GM13977 (cell line): ENCODE measurements at places on chromosomes 4 and X.
A peak's percentile ranks its signal among the peaks of the same experiment; 100 is the strongest.

DNA sequence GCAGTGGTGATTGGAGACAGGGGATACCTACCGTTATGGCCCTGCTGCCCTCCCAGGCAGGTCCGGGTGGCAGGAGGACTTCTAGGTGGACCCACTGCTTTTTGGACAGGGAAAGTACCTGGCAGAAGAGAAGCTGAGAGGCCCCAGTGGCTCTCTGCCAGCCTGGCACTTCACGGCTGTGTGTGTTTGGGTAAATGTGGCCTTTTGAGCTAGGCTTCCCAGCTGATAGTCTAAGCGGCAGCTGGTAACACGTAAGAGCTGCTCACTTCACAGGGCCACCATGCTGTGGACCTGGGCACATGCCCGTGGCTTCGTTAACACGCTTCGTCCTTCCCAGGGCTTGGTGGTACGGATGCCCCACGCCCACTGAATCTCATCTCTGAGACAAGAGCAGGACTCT is 92.0 kb upstream of the CLCN4 start:
- DNase-seq, result no peak

DNA sequence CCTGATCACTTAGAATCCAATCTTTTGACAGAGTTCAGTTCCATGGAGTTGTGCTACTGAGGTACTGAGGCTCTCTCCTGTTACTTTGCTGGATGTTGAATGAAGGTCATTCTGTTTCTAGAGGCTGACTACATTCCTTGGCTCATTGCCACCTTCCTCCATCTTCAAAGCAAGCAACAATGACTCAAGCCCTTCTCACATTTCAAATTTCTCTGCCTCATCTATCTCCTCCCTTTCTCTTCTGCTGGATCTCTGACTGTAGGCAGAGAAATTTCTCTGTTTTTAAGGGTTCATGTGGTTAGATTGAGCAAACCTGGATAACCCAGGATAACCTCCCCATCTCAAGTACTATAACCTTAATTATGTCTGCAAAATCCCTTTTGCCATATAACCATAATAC is 775.4 kb downstream of the STPG2 start:
- DNase-seq, result no peak

- peak; percentile 41 for DNase-seq
Observed at GRCh38 chr4:121307445-121308327, 73.1 kb downstream of the QRFPR start.

DNA sequence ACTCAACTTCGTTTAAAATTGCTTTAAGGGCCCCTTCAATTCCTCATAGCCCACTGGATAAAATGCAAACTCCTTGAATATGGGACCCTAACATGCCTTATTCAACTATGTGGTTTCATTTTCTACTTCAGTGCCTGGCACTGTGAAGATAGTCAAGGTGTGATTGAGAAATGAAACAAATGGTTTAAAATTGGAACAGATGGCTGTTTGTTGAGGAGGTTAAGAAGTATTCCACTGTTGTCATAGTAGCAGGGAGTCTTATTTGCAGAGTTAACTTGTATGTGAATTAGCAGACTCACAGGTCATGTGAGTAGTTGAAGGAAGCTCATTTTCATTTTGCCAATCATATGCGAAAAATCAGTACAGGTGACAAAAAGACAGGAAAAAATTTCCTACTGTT is 593.3 kb downstream of the KCTD8 start:
- no peak for DNase-seq

GRCh38 chr4:52889354-52889753 is 27.2 kb downstream of the RASL11B start:
- no peak for DNase-seq

GRCh38 chr4:170230242-170230641 is 140.5 kb upstream of the AADAT start:
- DNase-seq, result no peak

GRCh38 chrX:152819732-152820131 is 10.8 kb downstream of the CETN2 start:
- no peak for DNase-seq

DNA sequence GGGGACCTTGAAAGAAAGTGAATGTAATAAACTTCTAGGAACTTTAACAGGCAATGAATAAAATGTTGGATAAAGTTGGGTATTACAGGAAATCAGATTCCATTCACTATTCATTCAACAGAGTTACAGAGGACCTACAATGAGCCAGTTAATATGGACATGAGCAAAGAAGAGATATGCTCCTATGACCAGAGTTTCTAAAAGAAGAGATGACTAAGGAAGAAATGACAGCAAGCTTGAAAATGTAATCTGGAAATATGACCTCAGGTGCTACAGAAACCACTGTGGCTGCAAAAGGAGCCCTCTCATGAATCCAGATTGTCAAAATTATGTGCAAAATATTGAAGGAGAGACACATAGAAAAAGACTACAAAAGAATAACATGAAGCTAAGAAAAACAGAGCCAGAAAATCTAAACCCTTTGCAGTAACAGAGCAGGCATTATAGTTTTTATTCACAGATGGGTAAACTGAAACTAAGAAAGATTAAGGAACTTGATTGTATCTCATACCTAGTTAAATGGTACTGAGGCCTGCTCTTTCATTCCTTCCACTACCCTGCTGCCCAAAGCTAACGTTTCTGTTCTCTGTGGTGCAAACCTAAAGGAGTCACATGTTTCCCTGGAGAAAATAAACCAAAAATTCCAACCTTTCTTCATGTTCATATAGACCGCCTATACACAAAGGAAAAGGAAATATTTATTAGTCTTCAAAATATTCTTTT is 378.3 kb downstream of the GBA3 start:
- no peak for DNase-seq

DNA sequence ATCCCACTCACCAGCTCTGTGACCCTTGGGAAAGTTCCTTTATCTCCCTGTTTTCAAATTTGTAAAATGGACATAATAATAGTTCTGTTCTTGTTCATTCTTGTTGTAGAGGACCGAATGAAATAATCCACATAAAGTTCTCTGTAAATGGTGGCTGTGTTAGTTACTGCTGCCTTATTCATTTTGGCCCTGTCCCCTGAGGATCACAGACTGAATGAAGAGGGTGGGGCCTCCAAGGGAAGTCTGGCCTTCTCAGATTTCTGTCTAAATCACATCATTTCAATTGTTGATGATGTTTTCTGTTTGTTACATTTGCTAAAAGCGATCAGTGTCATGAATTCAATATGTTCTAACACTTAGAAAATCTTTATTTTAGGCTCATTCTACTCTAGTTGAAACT is 117.9 kb downstream of the PPEF1 start:
- no peak for DNase-seq

DNA sequence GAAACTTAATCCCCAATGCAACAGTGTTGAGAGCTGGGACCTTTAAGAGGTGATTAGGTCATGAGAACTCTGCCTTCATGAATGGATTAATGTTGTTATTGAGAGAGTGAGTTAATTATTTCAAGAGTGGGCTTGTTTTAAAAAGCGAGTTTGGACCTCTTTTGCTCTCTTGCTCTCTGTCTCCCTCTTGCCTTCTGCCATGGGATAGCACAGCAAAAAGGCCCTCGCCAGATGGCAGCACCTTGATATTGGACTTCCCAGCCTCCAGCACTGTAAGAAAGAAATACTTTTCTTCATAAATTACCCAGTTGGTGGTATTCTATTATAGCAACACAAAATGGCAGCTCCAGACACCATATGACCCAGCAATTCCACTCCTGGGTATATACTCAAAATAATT is 7.0 kb upstream of the ATP6AP2 start:
- DNase-seq, result no peak

DNA sequence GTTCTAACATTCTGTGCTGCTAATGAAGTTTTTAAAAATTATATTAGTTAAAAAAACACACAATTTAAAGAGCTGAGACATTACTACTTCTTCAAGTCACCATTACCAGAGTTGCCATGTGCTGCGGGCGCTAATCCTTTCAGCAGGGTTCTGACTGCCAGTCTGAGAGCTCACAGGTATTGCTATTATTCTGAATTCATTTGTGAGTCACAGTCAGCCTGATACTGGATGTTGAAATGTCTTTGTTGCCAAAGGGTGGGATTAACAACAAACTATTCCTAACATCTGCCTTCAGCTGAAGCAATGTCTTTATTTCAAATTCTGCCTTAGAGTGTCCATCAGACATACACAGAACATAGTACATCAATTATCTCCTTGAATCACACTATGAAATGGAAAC is 197.1 kb upstream of the FGF13 start:
- no peak for DNase-seq

- DNase-seq, result no peak
Observed at GRCh38 chrX:107849747-107850421, 24.2 kb downstream of the MID2 start.
